Uterus (tissue), 4 donors: ENCODE measurements at places on chromosomes 13 and 19.

DNA sequence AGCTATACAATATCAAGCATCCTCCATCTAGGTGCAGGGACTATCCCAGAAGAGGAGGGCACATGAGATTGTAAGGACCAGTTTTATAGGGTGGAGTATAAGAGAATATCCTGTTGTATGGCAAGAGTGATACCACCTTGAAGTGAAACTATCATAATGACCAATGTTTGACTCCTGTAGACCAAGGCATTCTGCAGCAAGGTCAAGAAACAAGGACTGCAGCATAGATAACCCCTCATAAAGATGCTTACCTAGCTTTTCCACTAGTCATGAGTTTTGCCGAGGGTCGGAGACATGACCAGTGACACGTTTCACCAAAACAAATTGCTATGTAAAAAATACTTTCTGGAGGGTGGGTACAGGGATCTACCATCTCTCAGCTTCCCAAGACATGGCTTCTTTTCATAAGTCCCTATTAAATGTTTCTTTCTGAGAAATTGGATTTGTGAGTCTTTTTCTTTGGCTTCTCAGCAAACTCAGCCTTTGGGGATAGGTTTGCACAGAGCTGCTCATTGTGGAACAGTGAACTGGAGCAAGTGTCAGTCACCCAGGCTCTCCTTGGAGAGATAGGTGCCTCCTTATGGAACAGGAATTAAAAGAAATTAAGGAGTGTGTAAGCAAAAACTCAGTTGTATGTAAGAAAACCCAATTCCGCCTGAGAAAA, 28.2 kb upstream of the CYSLTR2 start:
- peaks cover 11% of the 10 kb centered on the region for H3K4me1 ChIP-seq
- no peak for DNase-seq
- H3K27me3 ChIP-seq, result no peaks in the 10 kb centered on the region
- H3K4me3 ChIP-seq, result no peak overlapping the region
- H3K36me3 ChIP-seq, result no peaks in the 10 kb centered on the region

DNA sequence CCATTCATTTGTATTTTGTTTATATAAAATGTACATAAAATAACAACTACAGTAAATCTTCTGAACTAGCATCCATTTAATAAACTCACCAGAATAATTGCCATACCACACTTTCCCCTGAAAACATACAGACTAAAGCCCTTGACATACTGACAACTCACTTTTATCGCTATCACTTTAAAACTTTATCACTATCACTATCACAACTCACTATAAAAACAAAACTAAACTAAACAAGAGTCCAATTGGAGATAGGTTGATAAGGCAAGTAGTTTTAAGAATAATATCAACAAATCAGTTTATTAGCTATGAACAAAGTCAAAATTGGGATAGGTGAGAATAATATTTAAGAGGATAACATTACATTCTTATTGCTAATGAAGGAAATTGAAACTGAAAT, 108.9 kb downstream of the SLITRK6 start:
- no peaks in the 10 kb centered on the region for H3K4me1 ChIP-seq
- no peak overlapping the region for H3K4me3 ChIP-seq
- no peak overlapping the region for H3K27ac ChIP-seq
- H3K36me3 ChIP-seq, result no peaks in the 10 kb centered on the region

DNA sequence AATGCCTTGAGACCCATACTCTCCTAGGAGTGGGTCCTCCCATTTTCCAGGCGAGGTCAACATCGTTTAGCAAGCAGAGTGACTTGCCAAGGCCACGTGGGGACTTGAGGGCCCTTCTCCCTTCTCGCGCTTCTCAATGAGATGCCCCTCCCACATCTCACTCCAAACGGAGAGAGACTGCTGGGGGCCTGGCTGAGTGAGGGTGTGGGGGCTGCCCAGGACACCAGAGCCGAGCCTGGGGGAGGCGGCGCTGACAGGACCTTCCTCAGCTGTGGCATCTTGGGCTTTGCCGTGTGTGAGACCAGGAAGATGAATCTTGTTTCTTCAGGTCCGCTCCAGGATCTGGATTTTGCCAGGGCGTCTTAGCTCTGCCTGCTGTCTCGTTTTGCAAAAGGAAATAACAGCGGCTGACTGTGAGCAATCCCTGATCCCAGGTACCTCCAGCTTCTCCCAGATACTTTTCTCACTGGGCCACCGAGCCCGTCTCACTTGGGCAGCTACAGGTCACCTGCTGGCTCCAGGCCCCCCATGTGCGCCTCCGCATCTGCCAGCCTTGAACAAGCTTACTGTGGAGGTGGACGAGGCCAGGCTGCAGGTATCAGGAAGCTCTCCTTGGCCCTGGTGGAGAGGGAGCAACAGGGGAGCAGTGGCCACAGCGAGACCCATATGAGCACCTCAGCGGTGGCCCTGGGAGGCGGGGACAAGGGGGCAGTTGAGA, 6.0 kb downstream of the COX6B2 start:
- no peak overlapping the region for H3K4me3 ChIP-seq
- H3K27me3 ChIP-seq, result peaks cover 14% of the 10 kb centered on the region
- no peaks in the 10 kb centered on the region for H3K36me3 ChIP-seq
- DNase-seq, result no peak
- H3K4me1 ChIP-seq, result peaks cover 5% of the 10 kb centered on the region

DNA sequence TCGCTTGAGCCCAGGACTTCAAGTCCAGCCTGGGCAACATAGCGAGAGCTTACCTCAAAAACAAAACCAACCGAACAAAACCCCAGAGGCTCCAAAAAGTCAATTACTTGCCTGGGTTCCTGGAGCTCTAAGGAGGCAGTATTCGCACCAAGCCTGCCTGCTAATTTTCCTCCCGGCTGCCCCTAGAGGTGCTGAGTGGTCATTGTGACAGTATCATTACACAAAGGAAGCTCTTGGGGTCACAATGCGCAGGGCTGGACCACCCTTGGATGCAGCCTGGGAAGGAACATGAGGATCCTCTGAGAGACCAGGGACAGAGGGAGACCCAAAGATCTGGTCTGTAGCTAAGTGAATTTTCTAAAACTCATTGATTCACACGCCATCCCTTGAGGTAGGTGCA, 8.5 kb upstream of the PEX11G start:
- no peak for DNase-seq
- no peak overlapping the region for H3K27ac ChIP-seq
- H3K27me3 ChIP-seq, result no peaks in the 10 kb centered on the region
- H3K36me3 ChIP-seq, result no peaks in the 10 kb centered on the region
- H3K4me1 ChIP-seq, result no peaks in the 10 kb centered on the region

DNA sequence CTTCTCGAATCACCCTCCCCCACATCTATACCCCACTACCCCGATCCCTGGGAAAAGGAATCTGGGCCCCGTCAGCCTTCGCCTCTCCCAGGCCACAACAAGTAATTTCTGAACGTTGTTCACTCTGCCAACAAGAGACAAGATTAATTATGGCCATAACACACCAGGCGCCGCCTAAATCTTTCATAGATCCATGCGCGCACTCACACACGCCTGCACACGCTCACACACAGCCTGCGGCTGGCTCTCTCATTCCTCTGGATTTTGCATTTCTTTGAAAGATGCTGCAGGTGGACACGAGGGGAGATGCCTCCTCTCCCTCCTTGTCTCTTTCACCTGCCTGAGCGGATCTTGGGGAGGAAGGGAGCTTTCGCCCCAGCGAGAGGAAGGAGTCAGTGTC, 17.1 kb downstream of the ZNRF4 start:
- no peaks in the 10 kb centered on the region for H3K36me3 ChIP-seq
- no peak for DNase-seq
- H3K27me3 ChIP-seq, result no peaks in the 10 kb centered on the region
- no peaks in the 10 kb centered on the region for H3K4me1 ChIP-seq

GRCh38 chr13:29619995-29620394, 24.5 kb upstream of the SLC7A1 start:
- H3K4me3 ChIP-seq, result no peak overlapping the region
- H3K27ac ChIP-seq, result no peak overlapping the region
- no peak for DNase-seq
- H3K4me1 ChIP-seq, result no peaks in the 10 kb centered on the region
- no peaks in the 10 kb centered on the region for H3K36me3 ChIP-seq
- H3K27me3 ChIP-seq, result no peaks in the 10 kb centered on the region

- peaks cover 9% of the 10 kb centered on the region for H3K4me1 ChIP-seq
- no peak overlapping the region for H3K4me3 ChIP-seq
- H3K36me3 ChIP-seq, result no peaks in the 10 kb centered on the region
- DNase-seq, result no peak
- H3K27ac ChIP-seq, result peak overlapping the region; percentile 29
Measured at GRCh38 chr13:98517576-98518310, 59.2 kb downstream of the STK24 start.

- H3K4me1 ChIP-seq, result peaks cover 5% of the 10 kb centered on the region
- peak overlapping the region; percentile 5 for H3K4me3 ChIP-seq
- DNase-seq, result no peak
- H3K36me3 ChIP-seq, result no peaks in the 10 kb centered on the region
- H3K27me3 ChIP-seq, result no peaks in the 10 kb centered on the region
- peak overlapping the region; percentile 94 for H3K27ac ChIP-seq
Measured at GRCh38 chr13:110221406-110222117, 85.4 kb downstream of the COL4A1 start.

DNA sequence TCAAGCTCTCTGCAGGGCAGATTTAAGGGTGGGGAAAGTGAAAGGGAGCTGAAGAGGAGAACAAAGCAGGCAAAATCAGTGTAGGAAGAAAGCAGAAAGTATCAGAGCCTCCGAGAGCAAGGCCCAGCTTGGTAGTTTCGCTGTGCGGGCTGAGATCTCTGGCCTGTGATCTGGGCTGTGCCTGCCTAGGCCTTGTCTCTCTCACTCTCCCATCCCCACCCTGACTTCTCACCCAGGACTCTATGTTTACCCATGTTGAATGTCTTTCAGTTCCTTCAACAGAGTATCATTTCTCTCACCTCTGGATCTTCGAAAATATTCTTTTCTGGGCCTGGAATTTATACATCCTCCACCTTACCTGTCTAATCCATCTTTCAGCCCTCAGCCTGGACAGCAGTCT, 391.3 kb downstream of the FOXO1 start:
- peaks cover 16% of the 10 kb centered on the region for H3K4me1 ChIP-seq
- H3K4me3 ChIP-seq, result no peak overlapping the region
- no peaks in the 10 kb centered on the region for H3K36me3 ChIP-seq
- H3K27me3 ChIP-seq, result no peaks in the 10 kb centered on the region
- DNase-seq, result no peak
- no peak overlapping the region for H3K27ac ChIP-seq

DNA sequence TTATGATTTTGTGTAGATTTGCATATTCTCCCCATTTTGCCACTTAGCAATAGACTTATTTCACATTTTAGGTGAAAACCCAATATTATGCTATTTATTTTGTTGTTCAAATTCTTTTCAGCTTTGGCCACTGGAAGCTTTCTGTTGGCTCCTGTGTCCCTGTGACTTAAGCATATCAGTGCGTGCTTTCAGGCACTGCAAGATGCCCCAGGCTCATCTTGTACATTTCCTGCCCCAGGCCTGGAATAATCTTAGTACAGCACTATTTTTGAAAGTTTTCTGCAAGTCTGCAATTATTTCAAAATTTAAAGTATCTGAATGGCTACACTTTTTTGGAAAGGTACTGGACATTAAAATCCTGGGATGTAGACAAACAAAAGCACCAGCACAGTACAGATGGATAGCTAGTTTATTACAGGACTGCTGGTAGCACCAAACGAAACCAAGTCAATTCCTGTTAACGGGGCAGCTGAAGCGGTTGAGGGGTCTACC, 3.5 kb upstream of the CCNP start:
- no peak for DNase-seq
- H3K4me1 ChIP-seq, result peaks cover 10% of the 10 kb centered on the region
- H3K4me3 ChIP-seq, result no peak overlapping the region
- no peaks in the 10 kb centered on the region for H3K27me3 ChIP-seq

DNA sequence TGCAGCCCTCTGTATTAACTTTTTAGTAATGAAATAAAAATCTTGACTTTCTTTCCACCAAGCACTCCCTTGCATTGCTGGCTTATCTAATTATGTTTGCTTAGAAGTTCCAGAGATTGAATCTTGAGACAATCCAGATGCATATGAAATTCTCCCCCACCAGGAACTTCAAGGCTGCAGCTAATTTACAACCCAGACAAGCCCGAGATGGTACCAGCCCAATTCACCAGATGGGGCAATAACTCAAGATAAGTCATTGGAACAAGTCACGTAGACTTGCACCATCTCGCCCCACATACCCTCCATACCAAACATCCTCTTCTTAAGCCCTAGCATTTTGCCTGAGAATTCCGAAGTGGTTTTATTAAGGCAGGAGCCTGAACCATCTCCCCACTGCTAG, 29.0 kb downstream of the UTP14C start:
- no peaks in the 10 kb centered on the region for H3K4me1 ChIP-seq
- no peaks in the 10 kb centered on the region for H3K27me3 ChIP-seq
- H3K36me3 ChIP-seq, result no peaks in the 10 kb centered on the region
- H3K4me3 ChIP-seq, result no peak overlapping the region

DNA sequence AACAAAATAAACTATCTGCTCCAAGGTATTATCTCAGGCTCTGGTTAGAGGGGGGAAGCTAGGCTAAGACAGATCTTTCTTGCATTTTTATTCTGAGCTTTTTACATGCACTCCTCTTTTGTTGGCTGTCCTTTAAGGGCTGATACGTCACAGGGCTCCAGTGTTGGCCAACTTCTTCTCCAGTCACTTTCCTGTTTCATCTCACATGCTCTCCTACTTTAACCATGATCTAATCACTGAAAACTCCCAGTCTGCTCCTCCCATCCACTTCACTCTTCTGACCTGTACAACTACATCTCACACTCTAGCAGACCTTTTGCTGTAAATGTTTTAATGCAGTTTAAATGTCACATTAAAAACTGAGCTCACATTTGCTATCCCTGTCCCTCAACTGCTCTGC, 510.0 kb upstream of the KLF12 start:
- no peak for DNase-seq
- H3K4me1 ChIP-seq, result no peaks in the 10 kb centered on the region
- H3K27ac ChIP-seq, result no peak overlapping the region
- no peaks in the 10 kb centered on the region for H3K36me3 ChIP-seq

GRCh38 chr13:101556676-101557123, 104.2 kb downstream of the ITGBL1 start:
- H3K27ac ChIP-seq, result no peak overlapping the region
- H3K36me3 ChIP-seq, result no peaks in the 10 kb centered on the region
- no peaks in the 10 kb centered on the region for H3K4me1 ChIP-seq
- H3K4me3 ChIP-seq, result no peak overlapping the region
- DNase-seq, result no peak
- H3K27me3 ChIP-seq, result no peaks in the 10 kb centered on the region

DNA sequence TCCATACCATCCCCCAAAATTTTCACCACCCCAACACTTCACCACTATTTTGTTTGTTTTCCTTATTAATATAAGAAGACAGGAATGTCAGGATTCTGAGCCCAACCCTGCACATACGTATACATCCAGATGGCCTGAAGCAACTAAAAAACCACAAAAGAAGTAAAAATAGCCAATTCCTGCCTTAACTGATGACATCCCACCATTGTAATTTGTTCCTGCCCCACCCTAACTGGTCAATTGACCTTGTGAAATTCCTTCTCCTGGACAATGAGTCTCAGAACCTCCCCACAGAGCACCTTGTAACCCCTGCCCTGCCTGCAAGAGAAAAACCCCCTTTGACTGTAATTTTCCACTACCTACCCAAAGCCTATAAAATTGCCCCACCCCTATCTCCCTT, 132.5 kb downstream of the ZNF675 start:
- no peak overlapping the region for H3K27ac ChIP-seq
- H3K27me3 ChIP-seq, result no peaks in the 10 kb centered on the region
- H3K36me3 ChIP-seq, result no peaks in the 10 kb centered on the region

DNA sequence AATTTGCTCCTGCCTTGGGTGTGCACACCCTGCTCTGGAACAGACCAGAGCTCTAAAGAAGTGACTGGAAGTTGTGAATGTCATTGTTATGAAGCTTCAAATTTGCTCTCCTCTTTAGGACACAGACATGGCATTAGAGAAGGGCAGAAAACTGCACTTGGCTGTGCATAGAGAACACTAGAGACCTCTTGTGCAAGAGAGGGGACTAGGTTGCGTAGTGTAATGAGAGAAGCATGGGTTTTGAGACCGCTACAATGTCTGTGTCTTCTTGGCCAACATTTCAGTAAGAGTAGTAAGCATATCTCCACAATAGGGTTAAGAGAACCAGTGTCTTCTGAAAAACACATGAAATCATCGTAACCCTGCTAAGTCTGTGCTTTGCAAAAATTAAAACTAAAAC, 423.3 kb downstream of the SPRY2 start:
- no peak overlapping the region for H3K4me3 ChIP-seq
- H3K27ac ChIP-seq, result no peak overlapping the region
